ENCODE measurements at places on chromosomes 6 and 20.

GRCh38 chr6:122484760-122485159 is 13.2 kb upstream of the SERINC1 start:
- no peak for DNase-seq

GRCh38 chr6:84074988-84075781 is 41.6 kb downstream of the MRAP2 start:
- DNase-seq = peak; percentile 36

DNA sequence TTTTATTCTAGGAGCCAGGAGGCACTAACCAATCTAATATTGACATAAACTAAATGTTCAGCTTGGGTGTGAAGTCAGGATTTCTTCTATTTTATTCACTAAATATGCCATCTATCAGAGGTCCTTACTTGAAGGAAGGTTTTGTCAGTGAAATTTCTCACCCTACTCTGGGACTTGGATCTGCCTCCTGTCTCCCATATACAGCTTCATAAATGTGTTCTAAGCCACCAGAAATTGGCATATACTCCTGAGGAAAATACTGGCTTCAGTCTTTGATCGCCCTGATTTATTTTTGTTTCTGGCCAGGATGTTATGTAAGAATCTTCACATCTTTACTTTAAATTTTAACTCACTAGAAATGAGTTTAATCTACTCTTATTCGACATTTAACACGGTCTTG is 647.7 kb downstream of the C6orf118 start:
- no peak for DNase-seq

- DNase-seq = no peak
Observed at GRCh38 chr6:16248271-16248853, 10.0 kb downstream of the GMPR start.

GRCh38 chr6:31970604-31971271 is 1.2 kb downstream of the DXO start:
- no peak for DNase-seq

DNA sequence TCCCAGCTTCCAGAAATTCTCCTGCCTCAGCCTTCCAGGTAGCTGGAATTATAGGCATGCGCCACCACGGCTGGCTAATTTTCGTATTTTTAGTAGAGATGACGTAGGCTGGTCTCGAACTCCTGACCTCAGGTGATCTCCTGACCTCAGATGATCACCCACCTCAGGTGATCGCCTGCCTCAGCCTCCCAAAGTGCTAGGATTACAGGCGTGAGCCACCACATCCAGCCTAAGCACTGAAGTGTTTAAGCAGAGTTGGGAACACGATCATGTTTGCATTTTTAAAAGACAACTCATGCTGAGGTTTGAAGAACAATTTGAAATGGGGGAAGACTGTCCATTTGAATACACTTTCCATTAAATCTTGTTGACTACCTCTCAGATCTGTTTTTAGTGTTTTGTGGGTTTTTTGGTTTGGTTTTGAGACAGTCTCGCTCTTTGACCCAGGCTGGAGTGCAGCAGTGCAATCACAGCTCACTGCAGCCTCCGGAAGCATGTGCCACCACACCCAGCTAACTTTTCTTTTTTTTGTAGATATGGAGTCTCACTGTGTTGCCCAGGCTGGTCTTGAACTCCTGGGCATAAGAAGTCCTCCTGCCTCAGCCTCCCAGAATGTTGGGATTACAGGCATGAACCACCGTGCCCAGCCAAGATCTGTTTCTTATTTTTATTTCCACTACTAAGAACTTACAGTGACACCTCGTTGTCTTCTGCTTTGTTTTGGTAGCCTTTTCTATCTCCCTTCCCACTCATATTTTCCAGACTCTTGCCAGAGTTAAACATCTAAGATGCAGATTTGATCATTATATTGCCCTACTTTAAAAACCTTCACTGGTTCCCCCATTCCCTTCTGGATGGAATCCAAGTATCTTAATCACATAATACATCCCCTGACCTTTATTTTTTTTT is 5.5 kb downstream of the CASP8AP2 start:
- no peak for DNase-seq

DNA sequence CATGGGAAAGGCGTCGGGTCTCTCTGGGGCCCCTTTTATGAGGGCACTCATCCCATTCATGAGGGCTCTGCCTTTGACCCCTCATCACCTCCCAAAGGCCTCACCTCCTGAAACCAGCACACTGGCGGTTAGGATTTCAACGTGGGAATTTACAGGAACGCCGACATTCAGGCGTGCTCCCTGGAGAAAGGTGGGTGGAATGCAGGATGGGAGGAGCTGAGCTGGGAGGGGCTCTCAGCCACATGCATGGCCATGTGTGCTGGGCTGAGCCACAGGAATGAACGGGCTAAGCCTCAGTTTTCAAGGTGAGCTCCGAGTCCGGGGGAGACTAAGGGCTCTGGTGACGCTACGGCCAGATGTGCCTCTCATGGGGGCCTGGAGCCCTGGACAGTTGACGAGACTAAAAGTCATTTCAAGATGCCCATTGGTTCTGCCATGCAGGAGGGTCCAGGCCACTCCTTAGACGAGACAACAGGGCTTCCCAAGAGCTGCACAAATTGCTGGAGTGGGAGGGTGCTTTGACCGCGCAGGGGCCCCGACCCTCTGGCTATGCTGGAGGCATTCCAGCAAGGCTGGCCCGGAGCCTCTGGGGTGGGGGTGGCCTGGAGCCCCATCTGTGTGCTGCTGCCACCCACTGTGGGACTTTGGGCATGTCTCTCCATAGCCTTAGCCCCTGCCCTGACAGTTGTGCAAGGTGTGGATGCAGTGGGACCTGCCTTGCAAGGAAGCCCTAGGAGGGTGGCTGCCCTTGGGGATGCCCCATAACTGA is 3.8 kb upstream of the ARFGAP1 start:
- no peak for DNase-seq

GRCh38 chr6:139370283-139370998 is 4.0 kb downstream of the CITED2 start:
- DNase-seq = no peak

- DNase-seq = no peak
Observed at GRCh38 chr6:117495869-117496268, 13.4 kb downstream of the DCBLD1 start.

DNA sequence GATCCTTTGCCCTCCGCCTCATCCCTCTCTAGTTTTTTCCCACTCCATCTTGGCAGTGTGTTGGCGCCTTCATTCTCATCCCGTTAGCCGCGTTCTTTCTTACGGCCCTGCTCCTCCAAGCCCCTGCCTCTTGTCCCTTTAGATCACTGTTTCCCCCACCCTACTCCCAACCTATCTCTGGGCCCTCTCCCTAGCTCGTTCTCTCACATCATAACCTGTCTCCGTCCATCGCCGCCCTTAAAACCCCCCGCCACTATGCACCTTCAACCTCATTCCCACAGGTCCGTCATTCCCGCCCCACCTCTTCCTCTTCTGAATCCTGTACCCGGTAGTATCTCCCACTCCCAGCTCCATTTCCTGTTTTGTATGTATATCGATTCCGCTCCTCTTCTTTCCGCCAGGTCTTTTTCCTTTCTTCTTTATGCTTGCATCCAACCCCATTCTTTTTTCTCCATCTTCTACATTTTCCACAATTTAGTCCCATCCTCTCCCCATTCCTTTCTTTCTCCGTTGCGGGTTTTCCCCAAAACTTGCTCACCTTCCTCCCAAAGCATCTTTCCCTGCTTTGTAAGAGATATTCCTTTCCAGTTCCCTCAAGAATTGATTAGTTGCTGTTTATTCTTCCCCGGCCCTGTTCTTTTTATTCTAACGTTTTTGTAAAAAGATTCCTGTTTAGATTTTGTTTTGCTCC is 671 bp downstream of the EFHC1 start:
- no peak for DNase-seq

GRCh38 chr20:35699957-35700624 is 886 bp downstream of the ROMO1 start:
- DNase-seq = no peak

GRCh38 chr6:35728683-35729678 is 7.9 kb upstream of the ARMC12 start:
- no peak for DNase-seq

DNA sequence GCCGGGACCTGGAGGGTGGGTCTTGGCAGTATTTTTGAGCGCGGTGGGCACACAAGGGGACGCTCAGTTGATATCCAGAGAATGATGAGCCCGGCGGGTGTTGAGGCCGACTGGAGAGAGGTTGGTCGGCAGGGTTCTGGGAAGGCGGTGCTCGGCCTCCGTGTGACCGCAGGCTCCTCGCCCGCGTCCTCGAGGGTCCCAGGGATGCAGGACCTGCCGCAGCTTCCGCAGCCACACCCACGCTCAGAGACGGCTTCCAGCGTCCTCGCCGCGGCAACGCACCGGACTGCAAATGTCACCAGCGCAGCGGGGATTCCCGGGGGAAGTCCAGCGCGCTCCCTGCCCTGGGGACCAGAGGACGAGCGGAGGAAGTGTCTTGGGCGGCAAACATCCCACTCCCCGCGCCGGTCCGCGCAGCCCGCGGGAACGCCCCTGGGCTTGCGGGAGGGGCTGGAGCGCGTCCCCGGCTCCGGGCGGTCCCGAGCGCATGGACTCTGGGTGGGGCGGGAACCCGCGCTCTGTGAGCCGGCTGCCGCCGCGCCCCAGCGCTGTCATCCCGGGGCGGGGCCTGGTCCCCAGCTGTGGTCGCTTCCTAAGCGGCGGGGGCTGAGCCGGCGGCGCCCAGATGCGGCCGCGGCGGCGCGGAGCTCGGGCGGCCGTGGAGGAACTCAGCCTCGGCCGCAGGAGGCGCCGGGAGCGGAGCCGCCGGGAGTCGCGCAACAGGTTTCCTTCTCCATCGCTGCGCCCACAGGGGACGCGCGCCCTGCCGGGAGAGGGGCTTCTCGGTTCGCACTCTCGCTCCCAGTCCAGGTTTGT is at the start of gene STX11:
Gene STX11, plus strand, starts transcription at position 624 of the 816 bp plus-strand sequence. CDS start 36,111 bp downstream, outside the sequence.
- peak; percentile 64 for DNase-seq

- no peak for DNase-seq
Observed at GRCh38 chr6:21599051-21599696, 5.6 kb downstream of the SOX4 start.

DNA sequence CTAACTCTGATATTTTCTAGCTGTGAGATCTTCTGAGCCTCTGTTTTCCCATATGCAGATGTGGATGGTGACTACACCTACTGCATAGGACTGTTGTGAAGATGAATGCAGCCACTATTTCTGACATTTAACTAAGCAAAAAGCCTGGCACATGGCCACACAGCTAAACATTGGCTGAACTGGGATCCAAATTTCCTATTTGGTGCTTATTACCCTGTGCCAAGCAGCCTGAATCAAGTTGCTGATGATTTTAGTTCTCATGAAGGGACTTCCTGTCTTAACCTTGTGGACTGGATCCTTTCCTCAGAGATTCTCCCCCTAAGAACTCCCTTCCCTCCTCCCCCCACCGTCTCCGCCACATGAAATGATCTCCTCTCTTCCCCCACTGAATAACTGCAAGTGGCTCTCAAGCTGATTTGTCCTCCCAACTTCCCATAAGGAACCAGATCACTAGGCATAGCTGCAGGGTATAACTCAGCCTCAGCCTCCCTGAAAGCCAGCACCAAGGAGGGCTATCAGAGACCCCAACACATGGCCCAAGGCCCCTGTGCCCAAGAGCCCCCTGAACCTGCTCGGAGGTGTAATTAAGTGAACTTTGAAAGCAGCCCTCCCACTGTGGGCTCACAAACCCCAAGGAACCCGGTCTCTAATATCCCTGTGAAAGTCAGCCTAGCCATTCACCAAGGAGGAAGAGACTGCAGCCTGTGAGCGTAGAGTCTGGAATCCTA is 55.7 kb downstream of the MAFB start:
- no peak for DNase-seq

DNA sequence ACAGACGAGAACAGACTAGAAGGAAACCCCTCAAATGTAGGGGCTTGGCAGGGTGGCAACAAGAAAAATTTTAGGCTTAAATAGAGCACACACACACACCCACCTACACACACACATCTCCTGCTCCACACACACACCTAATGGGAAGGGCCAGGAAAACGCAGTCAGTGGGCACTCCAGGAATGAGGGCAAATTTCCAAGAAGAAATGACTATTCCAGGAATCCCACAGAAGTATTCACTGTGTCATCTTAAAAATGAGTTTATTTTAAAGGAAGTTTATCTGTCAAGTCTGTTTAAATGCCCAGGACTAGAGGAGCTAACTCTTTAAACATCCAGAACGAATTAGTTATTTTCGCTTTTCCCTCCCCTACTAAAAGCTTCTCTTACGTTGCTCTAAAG is 13.0 kb downstream of the ALDH8A1 start:
- DNase-seq = no peak

- DNase-seq = no peak
Observed at GRCh38 chr6:84546427-84546914, 217.9 kb downstream of the TBX18 start.

- DNase-seq = no peak
Observed at GRCh38 chr20:46640044-46640443, 11.2 kb downstream of the SLC13A3 start.

DNA sequence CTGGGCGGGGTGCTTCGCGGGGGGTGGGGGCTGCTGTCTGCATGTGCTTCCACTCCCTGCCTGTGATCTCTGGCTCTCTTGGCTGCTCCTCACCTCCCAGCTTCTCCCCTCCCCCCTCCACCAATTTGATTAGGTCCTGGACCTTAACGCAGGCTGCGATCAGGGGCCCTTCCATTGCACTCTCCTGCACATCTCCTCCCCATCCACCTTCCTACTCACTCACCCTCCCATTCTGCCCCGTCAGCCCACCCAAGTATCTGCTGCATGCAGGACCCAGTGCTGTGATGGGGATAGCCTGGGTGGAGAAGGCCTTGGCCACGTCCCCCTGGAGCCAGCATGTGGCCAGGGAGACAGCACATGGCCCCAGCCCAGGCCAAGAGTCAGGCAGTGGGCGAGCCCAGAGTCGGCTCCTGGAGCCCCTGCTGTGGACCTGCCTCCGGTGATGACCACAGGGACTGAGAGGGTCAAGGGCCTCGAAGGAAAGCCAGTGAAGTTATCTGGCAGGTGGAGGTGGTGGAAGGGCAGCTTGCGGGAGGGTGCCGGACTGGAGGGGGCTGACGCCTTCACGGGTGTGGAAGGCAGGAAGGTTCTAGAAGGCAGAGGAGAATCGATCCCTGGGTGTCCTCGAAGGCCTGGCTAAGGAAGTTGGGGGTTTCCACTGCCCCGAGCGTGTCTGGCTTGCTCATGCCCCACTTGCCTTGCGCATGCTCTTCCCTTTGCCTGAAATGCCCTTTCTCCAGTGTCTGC is 40.7 kb downstream of the SRC start:
- DNase-seq = no peak

GRCh38 chr6:71292001-71292400 is 3.4 kb downstream of the OGFRL1 start:
- DNase-seq = no peak

DNA sequence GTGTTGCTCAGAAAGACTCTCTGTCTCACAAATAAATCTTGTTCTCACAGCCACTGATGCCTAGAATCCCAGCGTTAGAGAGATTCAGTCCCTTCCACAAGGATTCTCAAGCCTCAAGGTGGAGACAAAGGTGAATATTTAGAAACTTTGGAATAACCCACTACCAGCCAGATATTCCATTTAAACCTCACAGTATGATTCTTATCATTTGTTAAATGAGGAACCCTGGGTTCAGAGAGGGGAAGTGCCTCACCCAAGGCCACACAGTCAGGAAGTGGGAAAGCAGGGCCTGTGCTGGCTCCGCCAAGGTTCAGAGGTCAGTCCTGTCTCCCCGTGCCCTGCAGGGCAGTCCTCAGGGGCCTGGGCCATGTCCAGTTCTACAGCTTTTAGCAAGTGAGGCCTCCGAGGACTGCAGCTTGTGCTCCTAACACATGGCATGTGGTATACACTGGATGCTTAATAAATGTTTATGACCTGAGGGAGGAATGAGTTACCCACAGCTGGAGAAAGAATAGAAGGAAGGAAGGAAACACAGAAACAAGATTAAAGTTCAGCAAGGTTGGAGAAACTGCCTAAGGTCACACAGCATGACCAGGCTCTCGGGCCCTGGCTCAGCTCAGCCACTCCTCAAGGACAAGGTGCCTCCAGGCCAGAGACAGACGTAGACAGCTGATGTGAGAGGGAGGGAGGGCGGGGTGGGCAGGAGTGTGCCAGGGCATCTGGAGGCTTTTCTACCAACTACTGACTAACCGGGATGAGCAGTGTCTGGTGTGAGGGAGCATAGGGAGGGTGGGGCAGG is 3.9 kb upstream of the TGM2 start:
- no peak for DNase-seq

All from WTC11 (cell line).